Lower leg skin (tissue), 4 donors: ENCODE measurements at places on chromosomes 16 and 17.

GRCh38 chr17:81593105-81593871 lies 41.1 kb upstream of the FAAP100 start:
- no peak for DNase-seq

DNA sequence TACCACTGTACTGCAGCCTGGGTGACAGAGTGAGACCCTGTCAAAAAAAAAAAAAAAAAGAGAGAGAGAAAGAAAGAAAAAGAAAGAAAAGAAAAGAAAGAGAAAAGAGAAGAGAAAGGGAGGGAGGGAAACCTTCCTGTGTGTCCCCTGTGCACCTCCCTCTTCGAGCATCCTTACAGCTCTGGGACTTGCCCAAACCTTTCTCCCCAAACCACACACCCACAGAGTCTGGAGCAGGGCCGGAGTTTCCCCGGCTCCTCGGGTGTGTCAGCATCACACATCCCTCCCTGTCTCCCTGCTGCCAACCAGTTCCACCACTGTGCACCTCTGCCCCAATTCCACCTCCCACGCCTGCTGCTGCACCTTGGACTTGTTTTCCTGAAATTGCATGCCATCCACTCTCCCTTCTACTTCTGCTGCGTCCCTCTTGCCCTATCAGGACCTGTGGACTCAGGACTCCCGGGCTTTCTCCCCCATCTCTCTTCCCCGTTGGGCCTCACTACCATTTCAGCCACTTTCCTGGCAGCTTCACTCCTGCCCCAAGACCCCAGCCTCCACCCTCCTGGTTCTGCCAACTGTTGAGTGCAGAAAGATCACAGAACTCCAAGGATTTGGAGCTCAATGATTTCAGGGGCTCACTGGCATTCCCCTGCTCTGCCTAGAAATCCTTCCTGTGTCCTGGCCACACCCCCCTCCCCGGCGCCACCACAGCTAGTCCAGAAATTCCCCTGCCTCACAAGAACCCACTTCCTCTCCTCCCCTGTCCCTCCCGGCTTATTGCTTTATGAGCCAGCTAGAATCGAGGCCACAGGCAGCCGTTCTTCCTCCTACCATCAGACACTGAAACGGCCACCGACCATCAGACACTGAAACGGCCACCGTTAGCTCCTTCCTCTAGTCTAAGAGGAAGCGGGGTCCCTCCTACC lies 3.7 kb upstream of the CDK3 start:
- peak; percentile 65 for DNase-seq

- DNase-seq: no peak
Measured at GRCh38 chr16:81770008-81770407, 9.1 kb upstream of the PLCG2 start.

GRCh38 chr16:12646098-12646489 lies 157.6 kb downstream of the CPPED1 start:
- DNase-seq: no peak

- DNase-seq: no peak
Measured at GRCh38 chr17:64099543-64099942, 30.4 kb downstream of the ERN1 start.

DNA sequence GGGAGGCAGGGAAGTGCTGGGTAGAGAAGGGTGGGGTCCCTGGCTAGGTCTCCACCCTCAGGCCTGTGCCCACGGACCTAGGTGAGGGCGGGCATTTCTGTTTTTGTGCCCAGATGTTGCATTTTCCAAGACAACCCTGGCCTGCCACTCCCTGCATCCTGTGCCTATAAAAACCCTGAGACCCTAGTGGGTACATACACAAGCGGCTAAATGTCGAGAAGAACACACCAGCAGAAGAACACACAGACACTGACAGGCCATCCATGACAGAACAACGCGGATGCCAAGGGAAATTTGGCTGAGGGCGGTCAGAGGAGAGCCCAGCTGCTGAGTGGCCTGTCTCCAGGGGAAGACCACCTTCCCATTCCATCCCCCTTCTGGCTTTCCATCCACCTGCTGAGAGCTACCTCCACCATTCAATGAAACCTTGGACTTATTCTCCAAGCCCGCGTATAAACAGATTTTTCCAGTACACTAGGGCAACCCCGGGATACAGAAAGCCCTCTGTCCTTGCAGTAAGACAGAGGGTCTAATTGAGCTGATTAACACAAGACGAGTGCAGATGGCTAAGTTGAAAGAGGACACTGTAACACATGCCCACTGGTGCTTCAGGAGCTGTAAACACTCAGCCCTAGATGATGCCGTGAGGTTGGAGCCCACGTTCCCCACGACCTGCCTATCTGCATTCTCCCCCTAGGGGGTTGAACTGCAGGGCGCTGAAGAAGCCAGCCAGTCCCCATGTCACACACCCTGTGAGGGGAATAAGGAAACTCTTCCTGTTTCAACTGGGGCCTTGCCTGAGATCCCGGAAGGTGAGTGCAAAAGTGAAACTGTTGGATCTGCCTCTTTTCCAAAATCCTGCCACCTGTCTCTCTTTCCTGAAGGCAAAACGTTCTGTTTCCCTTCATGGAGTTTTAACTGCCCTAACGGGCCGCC lies 147.2 kb upstream of the COX10 start:
- no peak for DNase-seq

DNA sequence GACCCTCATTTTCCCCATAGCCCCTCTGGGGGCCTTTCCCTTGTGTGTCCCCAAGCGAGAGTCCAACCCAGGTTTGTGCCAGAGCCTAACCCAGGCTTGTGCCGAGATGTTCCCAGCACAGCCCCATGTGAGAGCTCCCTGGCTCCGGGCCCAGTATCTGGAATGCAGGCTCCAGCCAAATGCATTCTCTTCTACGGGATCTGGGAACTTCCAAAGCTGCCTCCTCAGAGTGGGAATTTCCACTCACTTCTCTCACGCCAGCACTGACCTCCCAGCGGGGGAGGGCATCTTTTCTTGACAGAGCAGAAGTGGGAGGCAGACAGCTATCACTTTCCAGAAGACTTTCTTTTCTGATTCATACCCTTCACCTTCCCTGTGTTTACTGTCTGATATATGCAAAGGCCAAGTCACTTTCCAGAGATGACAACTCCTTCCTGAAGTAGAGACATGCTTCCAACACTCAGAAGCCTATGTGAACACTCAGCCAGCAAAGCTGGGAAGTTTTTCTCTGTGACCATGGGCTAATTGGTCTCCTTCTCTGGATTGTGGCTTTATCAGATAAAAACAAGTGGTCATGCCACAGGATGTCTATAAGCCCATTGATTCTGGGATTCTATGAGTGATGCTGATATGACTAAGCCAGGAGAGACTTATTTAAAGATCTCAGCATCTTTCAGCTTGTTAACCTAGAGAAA lies 2.5 kb upstream of the CCL2 start:
- DNase-seq: peak; percentile 92

GRCh38 chr16:87342978-87343752 lies 26.0 kb upstream of the C16orf95 start:
- no peak for DNase-seq

- DNase-seq: no peak
Measured at GRCh38 chr17:61567045-61567802, 23.8 kb downstream of the NACA2 start.

DNA sequence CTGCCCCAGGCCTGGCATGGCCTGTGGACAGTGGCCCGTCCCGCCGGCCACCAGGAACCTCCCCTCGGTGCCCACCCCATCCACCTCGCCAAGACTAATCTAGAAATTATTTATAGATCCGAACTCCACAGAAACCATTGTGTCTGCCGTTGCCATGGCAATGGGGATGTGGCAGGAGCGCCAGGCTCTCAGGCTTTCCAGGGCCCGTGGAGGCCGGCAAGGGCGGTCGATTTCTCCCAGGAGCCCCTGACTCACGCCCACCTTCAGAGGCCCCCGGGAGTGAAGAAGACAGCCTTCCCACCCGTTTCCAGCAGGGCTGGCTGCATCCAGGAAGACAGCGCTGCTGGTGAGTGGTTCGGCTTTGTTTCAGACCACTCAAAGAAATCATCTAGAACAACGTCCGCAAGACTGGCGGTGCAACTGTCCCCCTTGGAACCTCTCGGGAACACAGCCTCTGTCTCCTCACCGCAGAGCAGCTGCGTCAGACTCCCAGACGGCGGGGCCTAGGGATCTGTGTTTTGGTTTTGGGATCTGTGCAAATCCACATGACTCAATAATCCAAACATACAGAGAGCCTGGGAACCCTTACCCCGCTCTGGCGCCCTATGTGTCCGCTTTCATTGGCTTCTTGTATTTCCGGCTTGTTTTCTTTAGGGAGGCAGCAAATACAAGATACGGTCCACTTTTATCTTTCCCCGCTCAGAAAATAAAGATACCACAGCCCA lies 48.5 kb upstream of the ZCCHC14 start:
- DNase-seq: no peak

- DNase-seq: no peak
Measured at GRCh38 chr17:32265192-32265923, at the start of gene RHBDL3. Gene RHBDL3 (plus strand): TSS chr17:32265832. CDS start chr17:32266190, 358 bp downstream.

DNA sequence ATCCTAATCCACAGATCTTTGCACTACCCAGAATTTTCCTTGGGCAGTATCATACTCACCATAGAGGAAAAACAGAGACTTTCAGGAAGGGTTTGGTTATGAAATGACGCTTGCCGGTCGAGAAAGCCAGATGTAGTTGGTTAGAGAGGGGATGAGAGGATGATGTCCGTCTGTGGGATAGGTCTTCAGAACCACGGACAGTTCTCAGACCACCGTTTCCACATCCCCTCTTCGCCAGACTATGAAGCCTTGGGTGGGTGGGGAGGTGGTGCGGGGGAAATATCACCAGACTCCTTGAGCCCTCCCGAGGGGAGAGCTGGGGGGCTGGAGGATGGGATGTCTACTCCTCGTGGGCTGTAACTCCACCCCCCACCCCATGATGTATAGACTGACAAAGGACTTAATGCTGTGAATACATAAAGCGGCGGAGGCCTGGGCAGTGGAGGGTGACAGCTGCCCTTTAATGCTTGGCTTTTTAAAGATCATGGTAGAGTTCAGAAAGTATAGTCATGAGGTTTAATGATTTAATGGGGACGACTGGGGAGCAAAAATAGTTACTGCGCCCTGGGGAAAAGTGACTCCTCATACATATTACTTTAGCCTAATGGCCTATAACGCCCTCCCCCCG lies 96.6 kb downstream of the MRM1 start:
- DNase-seq: no peak

- no peak for DNase-seq
Measured at GRCh38 chr17:82178499-82179261, 34.0 kb downstream of the CCDC57 start.

- no peak for DNase-seq
Measured at GRCh38 chr17:78647032-78647431, 69.8 kb upstream of the DNAH17 start.

GRCh38 chr16:58853854-58854791 lies 120.0 kb upstream of the GOT2 start:
- DNase-seq: no peak

DNA sequence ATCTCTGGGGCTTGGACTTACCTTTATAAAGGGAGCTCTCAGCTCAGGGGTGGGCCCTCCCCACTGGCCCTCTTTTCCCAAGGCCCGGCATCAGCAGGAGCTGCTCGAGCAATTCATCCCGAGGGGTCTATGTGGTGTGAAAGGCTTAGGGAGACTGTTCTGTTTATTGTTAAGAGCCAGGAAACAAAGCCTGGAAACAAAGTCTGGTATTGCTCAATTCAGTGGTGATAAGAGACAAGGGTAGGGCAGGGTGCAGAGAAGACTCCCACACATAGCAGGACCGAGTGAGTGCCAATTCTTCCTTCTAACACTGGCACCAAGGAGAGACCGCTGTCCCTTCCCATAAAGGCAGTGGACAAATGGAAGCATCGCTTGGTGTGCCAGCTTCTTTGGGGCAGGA lies 750.7 kb downstream of the KCNJ18 start:
- DNase-seq: no peak

- peak; percentile 74 for DNase-seq
Measured at GRCh38 chr17:68085771-68086381, 50.3 kb downstream of the KPNA2 start.

- no peak for DNase-seq
Measured at GRCh38 chr16:6969594-6969993, 363.1 kb upstream of the RBFOX1 start.

GRCh38 chr17:77604973-77605313 lies 353.6 kb upstream of the TNRC6C start:
- DNase-seq: no peak

DNA sequence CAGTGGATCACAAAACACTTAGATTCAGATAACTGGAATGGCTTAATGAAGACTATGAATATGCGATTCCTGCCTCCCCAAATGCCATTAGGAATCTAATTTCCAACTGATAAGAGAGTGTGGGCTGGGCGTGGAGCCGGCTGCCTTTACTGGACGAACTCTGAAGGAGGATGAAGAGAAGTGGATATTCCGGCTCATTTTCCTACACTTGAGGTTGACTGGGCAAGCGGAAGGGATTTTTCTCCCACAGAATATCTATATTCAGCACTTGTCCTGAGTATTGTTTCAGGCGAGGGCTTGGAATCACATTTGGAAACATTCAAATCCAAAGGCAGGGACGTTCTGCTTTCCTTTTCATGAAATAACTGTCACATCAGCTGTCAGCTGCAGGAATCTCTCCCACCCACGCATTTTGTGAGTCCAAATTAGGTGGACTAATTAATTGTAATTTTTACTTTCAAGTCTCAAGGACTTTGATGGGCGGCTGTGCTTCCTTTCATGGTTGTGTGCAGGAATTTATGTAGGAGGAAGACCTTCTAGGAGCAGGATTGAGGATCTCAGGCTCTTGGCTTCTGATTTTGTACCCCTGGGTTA lies 138.5 kb downstream of the PITPNC1 start:
- DNase-seq: peak; percentile 68

DNA sequence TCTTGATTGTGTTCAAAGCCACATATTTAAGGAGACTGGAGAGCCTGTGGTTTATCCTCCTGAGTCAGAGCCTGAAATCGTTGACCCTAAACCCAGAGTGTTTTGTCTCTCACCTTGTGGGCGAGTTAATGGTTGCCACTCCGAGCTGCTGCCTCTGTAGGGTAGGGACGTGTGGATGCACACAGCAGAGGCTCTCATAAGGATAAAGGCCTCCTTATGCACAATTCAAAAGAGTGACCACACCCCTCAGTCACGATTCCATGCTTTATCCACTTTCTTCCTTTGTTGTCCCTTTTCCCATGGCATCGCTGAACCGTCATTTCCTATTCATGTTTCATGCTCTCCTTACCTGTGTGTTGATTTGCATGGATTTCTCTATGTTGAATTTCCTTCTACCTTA lies 805.0 kb upstream of the RBFOX1 start:
- no peak for DNase-seq

DNA sequence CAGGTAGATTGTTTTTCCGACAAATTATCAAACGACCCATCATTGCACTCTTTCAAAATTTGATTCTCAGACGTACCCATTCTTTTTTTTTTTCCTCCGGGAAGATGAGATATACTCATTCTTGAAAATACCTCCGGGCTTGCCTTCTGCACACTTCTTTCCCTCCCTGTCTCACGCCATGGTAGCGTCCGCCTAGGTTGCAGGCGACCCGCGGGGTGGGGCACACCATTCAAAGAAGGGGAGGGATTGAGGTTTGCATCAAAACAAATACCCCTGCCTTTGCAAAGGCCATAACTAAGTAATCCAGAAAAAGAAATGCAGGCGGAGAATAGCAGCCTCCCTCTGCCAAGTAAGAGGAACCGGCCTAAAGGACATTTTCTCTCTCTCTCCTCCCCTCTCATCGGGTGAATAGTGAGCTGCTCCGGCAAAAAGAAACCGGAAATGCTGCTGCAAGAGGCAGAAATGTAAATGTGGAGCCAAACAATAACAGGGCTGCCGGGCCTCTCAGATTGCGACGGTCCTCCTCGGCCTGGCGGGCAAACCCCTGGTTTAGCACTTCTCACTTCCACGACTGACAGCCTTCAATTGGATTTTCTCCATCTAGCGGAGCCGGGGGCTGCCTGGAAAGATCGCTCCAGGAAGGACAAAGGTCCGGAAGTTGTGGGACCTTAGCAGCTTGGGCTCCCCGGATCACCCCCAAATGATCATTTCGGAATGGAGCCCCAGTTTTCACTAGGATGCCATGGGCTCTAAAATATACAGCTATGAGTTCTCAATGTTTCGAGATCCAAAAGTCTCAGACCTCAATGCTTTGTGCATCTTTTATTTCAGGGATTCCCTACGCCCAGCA lies 843 bp downstream of the TP53 start:
- peak; percentile 70 for DNase-seq
